Mesenchymal stem cell (in vitro differentiated cells and primary cell): ENCODE measurements at places on chromosomes 7 and 10.

DNA sequence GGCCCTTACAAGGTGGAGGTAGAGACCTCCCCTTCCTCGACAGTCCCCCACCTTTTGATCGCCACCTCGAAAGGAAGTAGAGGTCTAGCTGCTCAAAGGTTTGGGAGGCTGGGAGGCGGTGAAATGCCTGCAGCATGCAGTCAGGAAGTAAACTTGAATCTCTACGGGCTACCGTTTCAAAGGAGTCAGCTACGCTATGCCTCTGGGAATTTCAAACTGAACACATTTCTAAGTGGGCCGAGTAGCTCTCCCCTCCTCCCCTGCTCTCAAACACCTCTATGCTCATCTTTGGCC, 68.0 kb downstream of the CXCL12 start:
- DNase-seq: no peak

- no peak for DNase-seq
Measured at GRCh38 chr10:88652616-88653015, 11.6 kb upstream of the LIPF start.

DNA sequence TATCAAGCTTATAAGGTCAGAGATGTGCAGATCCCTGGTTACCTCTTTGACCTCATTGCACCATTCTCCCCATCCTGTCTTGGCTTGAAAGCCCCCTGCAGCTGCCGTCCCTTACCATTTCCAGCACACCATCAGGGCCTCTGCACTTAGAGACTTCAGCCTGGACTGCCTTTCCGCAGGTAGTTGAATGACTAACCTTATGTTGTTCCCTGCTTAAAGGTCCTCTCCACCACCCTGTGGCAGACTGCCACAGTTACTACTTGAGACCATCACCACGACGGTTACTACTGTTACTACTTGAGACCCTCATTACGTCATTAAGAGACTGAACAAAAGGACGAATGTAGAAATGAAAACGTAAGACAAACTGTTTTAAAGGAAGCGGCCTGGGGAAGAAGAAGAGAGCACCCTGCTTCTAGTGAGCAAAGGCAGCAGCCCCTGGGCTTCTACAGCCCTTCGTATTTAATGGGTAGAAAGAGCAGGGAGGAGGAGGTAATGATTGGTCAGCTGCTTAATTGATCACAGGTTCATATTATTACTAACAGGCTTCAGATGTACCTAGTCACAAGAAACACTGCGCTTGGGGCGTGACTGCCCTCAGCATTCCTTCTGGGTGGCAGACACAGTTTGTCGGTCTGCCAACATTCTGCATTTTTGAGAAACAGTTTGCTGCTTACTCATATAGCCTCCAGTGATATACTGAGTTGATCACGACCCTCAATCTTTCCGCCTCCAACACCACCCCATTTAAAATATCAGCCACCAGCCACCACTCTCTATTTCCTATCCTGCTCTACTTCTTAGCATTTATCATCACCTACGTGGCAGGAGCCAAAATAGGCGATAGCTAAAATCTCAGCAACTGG, 74.1 kb upstream of the PARD3 start:
- no peak for DNase-seq

- DNase-seq: no peak
Measured at GRCh38 chr7:151129960-151130591, 37.4 kb downstream of the GBX1 start.

- DNase-seq: peak; percentile 93
Measured at GRCh38 chr10:29804025-29804852, 169.5 kb upstream of the SVIL start.

DNA sequence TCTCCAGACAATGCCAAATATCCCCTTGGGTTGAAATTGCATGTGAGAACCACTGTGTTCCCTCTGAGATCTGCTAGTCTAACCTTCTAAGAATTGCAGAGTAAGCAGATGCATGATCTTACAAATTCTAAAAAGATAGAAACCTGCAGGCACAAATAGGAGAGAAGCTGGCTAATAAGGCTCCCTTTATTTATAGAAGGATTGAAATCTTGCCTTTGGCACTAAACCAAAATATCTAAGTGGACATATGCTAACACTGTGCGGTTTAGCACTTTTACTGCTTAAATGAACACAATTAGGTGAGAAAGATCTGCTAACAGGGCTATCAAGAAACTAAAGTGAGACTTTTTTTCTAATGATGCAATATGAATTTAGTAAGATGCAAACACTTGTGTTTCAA, 225.5 kb downstream of the DOCK4 start:
- no peak for DNase-seq

- DNase-seq: no peak
Measured at GRCh38 chr10:74061104-74061503, 63.2 kb downstream of the VCL start.

DNA sequence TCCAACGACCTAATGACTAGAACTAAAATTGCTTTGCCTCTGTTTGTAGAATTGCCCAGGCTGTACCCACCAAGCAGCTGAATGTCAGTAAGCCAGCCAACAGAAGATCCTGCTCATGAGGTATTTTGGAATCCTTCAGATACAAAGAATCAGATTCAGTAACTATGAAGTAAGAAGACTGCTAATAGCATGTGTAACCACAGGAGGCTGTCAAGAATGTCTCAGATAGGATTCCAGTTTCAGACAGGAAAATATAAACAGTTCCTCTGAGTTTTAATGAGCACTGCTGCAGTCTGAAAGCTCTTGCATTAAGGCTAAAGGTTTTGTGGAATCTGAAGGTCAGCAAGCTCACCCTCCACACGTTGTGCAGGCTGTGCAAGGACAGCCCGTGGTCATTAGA, 112.6 kb upstream of the ADAM12 start:
- DNase-seq: peak; percentile 69

GRCh38 chr10:5887029-5887428, 2.7 kb downstream of the ANKRD16 start:
- no peak for DNase-seq

DNA sequence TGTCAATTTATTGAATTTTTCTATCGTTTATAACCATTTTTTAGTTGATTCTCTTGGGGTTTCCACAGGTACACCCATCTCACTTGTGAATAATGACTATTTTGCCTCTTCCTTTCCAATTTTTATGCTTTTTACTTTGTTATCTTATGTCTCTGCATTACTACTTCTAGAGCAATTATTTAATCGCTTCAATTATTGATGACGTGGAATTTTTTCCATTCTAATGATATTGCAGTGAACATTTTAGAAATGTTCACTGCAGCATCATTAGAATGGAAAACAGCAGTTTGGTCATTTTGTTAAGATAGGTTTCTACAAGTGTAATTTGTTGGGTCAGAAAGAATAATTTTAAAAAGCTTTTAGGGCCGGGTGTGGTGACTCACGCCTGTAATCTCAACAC, 27.1 kb downstream of the FZD1 start:
- DNase-seq: no peak

GRCh38 chr10:50566150-50566549, 57.6 kb downstream of the SGMS1 start:
- DNase-seq: no peak

DNA sequence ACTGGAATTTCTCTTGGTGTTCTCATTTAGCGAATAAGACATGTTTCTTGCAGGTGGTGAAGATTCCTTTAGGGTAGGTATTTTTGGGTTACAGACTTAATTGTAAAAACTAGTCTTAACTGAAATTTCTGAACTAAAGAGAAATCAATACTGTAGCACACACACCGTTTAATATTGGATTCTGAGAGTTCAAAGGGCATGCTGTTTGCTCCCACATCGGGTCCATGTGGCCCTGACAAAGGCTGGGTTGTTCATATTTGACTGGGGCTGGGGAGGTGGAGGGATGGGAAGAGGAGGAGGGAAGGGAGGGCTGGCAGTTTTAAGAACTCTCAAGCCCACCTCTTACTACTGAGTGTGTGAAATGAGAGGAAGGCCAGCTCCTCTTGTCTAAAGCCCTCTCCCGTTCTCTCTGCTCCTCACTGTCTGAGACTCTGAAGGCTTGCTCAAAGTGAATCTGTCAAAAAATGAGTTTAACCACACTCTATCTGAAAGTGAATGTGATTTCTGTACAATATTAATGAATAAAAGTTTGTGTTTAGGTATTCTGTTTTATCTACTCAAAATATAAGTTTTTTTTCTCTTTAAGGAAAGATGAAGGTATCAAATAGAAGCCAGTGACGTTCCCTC, 40.0 kb upstream of the RHEB start:
- no peak for DNase-seq

DNA sequence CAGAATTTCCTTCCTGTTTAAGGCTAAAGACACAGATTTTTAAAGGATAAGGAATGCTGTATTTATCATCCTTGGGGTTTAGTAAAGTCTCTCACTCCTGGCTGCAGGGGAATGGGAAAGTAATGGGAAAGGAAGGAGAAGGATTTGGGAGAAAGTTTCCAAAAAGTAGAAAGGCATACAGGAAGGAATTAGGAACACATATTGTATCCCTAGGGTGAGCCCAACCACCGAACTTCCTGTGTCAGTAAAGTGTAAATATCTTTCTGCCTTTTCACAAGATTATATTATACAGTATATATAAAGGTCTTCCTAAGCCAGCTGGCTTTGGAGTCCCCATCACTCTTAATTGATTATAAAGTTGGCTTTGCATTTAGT, 12.0 kb upstream of the UBE2D1 start:
- DNase-seq: no peak

DNA sequence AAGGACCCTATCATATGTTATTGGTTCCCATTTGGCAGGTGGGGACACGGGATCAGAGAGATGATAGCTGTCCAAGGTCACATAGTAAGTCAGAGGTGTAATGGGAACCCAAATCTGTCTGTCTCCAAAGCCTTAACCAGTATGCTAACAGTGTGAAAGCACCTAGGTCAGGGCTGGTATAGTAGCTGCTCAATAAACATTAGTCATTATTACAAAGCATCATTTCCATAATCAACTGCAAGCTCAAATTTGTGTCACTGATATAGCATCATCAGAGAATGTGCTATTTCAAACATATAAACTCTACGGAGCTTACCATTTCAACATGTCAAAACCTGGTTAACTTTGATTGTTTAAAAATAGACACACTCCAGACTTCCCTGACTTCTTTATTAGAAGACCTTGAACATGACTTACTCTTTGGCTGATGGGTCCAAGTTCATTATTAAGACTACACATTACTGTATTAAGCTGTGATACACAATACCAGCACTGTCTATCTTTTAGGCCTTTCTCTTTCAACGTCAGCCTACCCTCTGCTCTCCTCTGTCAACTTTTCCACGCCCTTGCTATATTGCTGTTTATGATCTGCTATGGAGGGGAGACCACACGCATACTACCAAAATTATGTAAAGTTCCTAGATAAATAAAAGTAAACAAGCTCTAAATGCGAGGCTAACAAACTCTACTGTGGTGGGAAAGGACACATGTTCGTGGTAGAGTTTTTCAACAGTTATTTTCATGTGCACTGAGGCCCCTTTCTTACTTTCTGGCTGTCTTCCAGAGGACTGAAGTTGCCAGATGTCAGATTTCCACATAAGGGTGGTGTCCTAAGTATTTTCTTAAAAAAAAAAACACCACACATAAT, 33.6 kb downstream of the DNMBP start:
- DNase-seq: peak; percentile 90

- no peak for DNase-seq
Measured at GRCh38 chr10:79047875-79048638, 20.7 kb upstream of the ZMIZ1 start.

- DNase-seq: no peak
Measured at GRCh38 chr7:71343039-71343438, 211.1 kb downstream of the GALNT17 start.

DNA sequence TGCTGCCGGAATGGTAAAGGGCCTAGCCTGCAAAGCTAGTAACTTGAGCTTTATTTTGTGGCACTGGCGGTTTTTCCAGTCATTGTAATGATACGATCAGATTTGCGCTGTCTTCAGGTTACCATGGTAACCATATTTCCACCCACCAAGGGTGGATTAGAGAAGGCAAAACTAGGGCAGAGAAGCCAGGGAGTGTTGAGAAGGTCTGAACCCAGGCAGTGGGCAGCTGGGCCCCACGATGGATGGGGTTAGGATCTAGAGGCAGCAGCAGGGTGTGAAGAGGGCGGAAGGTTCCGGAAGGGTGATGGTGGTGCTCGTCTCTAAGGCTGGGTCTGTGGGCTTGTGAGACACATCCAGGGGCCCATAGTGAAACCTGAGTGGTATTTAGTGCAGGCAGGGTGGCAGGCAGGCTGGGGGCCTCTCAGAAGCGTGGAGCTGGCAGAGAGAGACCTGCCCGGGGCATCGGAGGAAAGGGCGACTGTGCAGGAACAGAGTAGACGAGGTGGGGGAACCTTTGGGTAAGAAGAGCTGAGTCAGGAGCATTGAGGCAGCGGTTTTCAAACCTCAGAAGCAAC, 87.9 kb upstream of the GTF2I start:
- no peak for DNase-seq

- peak; percentile 87 for DNase-seq
Measured at GRCh38 chr10:88989824-88990383, 694 bp upstream of the FAS start.

GRCh38 chr10:69130251-69130650, 6.3 kb downstream of the VPS26A start:
- peak; percentile 10 for DNase-seq

DNA sequence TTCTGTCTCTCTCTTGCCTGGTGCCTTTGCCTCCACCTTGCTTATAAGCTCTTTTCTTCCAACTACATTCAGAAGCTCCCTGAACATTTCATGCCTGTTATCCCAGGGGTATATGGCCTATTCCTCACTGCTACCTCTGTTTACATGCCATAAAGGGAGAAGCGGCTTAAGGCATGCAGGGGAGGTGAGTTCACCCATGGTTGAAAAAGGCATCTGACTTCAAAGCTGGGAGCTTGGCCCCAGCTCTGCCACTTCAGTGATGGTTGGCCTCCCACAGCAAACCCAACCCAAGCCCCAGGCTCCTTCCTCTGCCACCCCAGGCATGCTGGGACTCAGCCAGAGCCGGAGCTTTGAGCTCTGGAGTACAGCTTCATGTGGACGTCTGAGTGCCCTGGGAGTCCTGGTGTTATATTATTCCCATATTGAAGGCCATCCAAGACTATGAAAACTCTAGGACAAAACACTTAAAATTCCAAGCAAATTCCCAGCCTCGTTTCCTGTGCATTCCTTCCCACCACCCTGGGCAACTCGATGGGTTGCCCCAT, 468.6 kb upstream of the ZMIZ1 start:
- DNase-seq: no peak

DNA sequence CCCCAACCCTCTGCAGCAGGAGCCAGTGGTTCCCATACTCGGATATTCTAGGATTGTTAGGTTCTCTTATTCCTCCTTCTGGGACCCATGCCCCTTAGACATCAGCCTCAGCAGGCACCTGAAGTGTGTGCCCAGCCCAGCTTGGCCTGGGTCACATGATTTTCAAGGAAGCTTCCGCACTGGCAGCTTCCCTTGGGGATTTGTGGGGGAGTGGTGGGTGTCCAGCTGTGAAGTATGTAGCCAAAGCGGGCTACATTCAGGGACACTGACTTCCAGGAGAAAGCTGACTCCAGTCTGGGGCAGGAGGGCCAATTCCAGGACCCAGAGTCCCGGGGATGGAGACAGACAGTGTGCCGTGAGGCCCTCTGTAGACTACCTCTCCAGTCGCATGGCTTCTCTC, 1.3 kb downstream of the LDB1 start:
- peak; percentile 55 for DNase-seq

- DNase-seq: no peak
Measured at GRCh38 chr7:148021507-148022045, 569.0 kb upstream of the C7orf33 start.

GRCh38 chr7:85023916-85024315, 162.9 kb downstream of the SEMA3D start:
- no peak for DNase-seq

GRCh38 chr10:88150339-88150738, 286.9 kb downstream of the PTEN start:
- peak; percentile 58 for DNase-seq

GRCh38 chr10:88505680-88506215, 77.4 kb downstream of the RNLS start:
- DNase-seq: no peak
